Progenitor cell of endocrine pancreas (in vitro differentiated cells): ENCODE measurements at places on chromosomes 7 and 10.

DNA sequence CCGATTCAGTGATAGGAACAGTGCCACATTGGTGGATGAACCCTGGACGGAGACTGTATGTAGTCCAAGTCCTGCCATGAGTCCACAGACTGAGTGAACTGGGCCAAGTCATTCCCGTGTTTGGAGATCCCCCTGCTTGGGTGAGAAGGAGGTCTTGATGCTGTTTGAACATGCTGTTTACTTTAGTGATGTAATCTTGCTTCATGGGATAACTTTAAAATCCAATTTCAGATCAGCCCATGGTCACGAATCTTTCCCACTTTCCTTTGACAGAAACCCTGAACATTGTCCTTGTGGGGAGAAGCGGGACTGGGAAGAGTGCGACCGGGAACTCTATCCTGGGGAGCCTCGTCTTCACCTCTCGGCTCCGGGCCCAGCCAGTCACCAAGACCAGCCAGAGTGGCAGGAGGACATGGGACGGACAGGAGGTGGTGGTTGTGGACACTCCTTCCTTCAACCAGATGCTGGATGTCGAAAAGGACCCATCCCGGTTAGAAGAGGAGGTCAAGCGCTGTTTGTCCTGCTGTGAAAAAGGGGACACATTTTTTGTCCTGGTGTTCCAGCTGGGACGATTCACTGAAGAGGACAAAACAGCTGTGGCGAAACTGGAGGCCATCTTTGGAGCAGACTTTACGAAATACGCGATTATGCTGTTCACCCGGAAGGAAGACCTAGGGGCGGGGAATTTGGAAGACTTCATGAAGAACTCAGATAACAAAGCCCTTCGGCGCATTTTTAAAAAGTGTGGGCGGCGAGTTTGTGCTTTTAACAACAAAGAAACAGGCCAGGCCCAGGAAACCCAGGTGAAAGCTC is 26.6 kb downstream of the GIMAP8 start:
- H3K27me3 ChIP-seq, result peaks cover 7% of the 10 kb centered on the region
- DNase-seq, result no peak
- no peaks in the 10 kb centered on the region for H3K4me1 ChIP-seq
- H3K36me3 ChIP-seq, result no peaks in the 10 kb centered on the region

DNA sequence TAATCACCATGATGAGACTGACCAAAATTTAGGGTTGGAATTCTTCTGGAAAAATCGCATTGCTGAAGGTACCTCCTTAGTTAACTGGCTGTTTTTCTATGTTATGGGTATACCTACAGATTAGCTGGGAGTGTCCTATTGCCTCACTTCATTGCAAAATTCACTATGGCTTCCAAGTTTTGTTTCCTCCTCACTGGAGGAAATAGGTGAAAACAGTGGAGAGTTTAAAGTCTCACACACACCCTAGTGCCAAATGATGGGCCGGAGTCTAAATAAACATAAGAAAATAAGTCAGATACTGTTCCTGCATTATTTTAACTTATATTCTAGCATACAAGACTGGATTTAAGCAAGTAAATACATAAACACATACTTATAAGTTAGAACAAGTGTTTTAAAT is 98.2 kb downstream of the AHR start:
- DNase-seq, result no peak
- peaks cover 8% of the 10 kb centered on the region for H3K36me3 ChIP-seq
- H3K4me3 ChIP-seq, result no peak overlapping the region
- H3K4me1 ChIP-seq, result no peaks in the 10 kb centered on the region
- no peak overlapping the region for H3K27ac ChIP-seq

DNA sequence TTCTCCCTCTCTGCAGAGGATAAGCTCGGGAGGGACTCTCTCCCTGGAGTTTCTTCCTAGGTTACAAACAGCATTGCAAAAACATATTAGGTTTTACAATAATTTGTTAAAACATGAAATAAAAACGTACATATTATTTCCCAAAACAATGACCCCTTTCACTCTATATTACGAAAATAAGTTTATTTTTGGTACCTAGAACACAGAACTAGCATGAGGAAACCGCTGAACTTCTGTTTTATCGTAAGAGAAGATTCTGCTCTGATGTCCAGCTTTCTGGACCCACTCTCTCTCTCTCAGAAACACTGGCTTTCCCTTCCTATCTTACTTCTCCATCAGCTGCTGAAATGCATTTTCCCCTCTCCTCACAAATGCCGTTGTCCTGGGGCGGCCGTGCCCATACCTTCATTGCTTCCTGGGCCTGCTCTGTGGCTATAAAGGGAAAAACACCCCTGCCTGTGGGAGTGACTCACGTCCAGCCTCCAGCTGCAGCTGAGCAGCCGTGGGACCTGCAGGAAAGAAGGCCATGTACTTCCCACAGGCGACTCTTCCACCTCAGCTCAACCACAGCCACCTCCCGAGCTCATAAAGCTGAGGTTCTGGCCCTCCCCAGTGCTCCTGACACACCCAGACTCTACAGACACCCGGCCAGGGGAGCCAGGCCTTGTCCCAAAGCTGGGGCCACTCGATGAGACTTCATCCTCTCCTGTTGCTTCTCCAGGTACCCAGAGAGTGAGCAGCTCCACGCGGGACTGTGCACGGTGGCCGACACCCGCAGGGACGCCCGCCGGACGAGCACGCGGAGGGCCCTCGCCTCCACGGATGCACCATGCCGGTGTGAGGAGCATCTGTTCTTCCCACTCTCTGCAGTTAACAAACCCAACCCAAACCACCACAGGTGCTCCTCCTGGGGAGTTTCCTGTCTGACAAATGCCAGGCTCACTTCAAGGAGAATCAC is 3.1 kb downstream of the GPER1 start:
- DNase-seq, result no peak
- no peak overlapping the region for H3K4me3 ChIP-seq
- H3K27me3 ChIP-seq, result no peaks in the 10 kb centered on the region
- no peak overlapping the region for H3K27ac ChIP-seq
- peaks cover 17% of the 10 kb centered on the region for H3K4me1 ChIP-seq

GRCh38 chr7:36781011-36781738 is 56.9 kb upstream of the AOAH start:
- H3K4me3 ChIP-seq, result no peak overlapping the region
- peaks cover 35% of the 10 kb centered on the region for H3K4me1 ChIP-seq
- no peaks in the 10 kb centered on the region for H3K36me3 ChIP-seq
- no peaks in the 10 kb centered on the region for H3K27me3 ChIP-seq
- DNase-seq, result no peak
- H3K27ac ChIP-seq, result no peak overlapping the region

DNA sequence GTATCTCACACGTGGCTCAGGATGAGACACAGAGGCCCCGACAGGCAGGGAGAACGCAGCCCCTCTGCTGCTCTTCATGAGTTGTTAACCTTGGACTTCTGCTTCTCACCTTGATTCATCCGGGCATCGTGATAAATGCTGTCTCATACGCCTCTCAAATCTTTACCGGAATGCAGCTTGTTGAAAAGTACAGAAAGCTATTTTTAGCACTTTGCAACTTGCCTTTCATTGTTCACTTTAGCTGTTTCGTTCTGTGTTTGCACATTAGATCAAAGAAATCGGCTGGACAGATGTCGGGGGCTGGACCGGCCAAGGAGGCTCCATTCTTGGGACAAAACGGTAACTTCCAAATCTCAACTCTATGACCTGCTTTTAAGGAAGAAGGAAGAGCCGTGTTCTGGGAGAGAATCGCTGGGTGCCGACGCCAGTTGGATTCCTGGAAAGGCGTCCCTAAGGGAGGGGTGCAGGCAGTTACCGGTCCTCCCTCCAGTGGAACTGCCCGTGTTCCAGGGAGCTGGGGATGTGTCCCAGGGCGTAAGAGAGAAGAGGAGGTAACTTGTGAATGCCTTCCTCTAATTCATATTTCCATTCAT is 49.3 kb downstream of the PFKP start:
- H3K4me1 ChIP-seq, result no peaks in the 10 kb centered on the region
- no peak overlapping the region for H3K4me3 ChIP-seq
- H3K27ac ChIP-seq, result no peak overlapping the region
- no peak for DNase-seq
- H3K36me3 ChIP-seq, result no peaks in the 10 kb centered on the region

DNA sequence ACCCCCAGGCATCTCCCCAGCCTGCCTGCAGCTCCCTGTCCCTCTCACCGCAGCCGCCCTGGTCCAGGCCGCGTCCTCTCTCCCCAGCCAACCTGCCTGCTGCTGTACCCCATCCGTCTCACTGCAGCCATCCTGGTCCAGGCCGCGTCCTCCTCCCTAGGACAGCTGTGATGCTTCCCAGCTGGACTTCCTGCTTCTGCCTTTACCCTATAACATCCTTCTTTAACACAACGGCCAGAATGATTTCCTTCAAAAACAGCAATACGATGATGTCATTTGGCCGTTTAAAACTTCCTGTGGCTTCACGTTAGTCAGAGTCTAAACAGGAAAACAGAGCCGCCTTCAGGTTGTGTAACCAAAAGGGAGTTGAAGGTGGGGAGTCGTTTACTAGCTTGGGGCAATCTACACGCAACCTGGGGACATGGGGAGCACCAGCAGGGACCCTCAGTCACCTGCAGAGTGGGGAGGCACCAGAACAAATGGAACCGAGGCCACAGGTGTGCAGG is 32.2 kb upstream of the ZFAND2A start:
- DNase-seq, result no peak
- H3K27ac ChIP-seq, result no peak overlapping the region
- no peaks in the 10 kb centered on the region for H3K4me1 ChIP-seq
- H3K36me3 ChIP-seq, result no peaks in the 10 kb centered on the region
- H3K27me3 ChIP-seq, result peaks cover 52% of the 10 kb centered on the region
- H3K4me3 ChIP-seq, result no peak overlapping the region

GRCh38 chr7:50351267-50351666 is 46.8 kb downstream of the IKZF1 start:
- H3K27me3 ChIP-seq, result peaks cover 3% of the 10 kb centered on the region
- no peaks in the 10 kb centered on the region for H3K4me1 ChIP-seq
- DNase-seq, result no peak
- H3K36me3 ChIP-seq, result no peaks in the 10 kb centered on the region
- H3K27ac ChIP-seq, result no peak overlapping the region

DNA sequence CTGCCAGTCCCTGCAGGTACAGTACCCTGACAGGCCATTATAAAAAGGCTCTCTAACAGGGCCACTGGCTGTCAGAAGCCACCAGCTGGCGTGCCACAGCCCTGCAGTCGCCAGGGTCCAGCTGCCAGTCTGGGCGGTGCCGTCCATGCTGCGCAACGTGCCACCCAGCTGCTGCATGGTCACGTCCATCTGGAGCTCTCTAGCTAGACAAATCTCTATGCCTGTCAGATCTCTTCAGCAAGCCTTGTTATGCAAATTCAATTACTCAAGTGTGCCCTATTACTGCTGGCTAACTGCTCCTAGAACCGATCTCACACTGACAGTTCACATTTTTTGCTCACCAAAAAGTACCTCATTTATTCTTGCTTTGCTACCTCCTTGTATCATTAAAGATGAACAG is 75.9 kb downstream of the HIBADH start:
- no peak overlapping the region for H3K27ac ChIP-seq
- H3K4me3 ChIP-seq, result no peak overlapping the region
- peaks cover 2% of the 10 kb centered on the region for H3K36me3 ChIP-seq

- peaks cover 7% of the 10 kb centered on the region for H3K4me1 ChIP-seq
- peaks cover 2% of the 10 kb centered on the region for H3K36me3 ChIP-seq
- no peaks in the 10 kb centered on the region for H3K27me3 ChIP-seq
- no peak for DNase-seq
- H3K4me3 ChIP-seq, result no peak overlapping the region
Observed at GRCh38 chr7:234708-235553, 42.6 kb downstream of the FAM20C start.

GRCh38 chr10:124033887-124034218 is 59.5 kb downstream of the CHST15 start:
- H3K27me3 ChIP-seq, result no peaks in the 10 kb centered on the region
- H3K36me3 ChIP-seq, result no peaks in the 10 kb centered on the region
- H3K27ac ChIP-seq, result no peak overlapping the region
- peaks cover 20% of the 10 kb centered on the region for H3K4me1 ChIP-seq
- no peak overlapping the region for H3K4me3 ChIP-seq

DNA sequence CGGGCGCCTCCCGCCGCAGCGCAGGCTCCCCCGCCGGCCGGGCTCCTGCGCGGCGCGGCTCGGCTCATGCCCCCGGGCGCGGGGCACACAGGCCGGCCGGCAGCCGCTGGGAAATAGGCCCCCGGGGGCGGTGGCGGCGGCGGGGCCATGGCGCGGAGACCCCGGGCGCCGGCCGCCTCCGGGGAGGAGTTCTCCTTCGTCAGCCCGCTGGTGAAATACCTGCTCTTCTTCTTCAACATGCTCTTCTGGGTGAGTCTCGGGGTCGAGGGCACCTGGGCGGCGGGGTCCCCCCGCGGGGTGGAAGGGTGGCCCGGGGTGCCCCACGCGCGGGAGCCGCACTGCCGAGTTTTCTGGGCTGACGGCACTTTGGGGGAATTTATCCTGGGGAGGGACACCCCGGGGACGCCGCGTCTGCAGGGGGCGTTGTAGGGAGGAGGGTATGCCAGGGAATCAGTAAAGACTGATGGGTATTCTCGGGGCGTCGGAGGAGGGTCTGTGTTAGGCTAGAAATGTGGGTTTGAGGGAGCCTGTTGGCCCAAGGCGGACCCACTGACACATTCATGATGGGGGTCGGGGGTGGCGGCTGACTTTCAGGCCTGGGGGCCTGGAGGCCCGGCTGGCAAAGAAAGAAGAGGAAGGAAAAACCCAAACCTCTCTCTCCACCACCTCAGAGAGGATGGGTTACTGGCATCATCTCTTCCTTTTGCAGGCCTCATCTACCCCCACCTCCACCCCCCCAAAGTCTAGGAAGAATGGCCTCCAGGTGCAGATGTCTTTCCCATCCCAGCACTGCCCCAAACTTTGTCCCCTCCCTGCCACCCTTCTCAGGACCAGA is 544 bp downstream of the TSPAN33 start:
- DNase-seq, result no peak
- H3K27ac ChIP-seq, result no peak overlapping the region
- no peaks in the 10 kb centered on the region for H3K36me3 ChIP-seq
- H3K27me3 ChIP-seq, result peaks cover 41% of the 10 kb centered on the region
- H3K4me3 ChIP-seq, result peak overlapping the region; percentile 75

GRCh38 chr7:156765901-156766656 is 125.5 kb downstream of the RNF32 start:
- no peak for DNase-seq
- H3K36me3 ChIP-seq, result peaks cover 6% of the 10 kb centered on the region
- H3K4me3 ChIP-seq, result no peak overlapping the region
- H3K4me1 ChIP-seq, result peaks cover 11% of the 10 kb centered on the region
- H3K27me3 ChIP-seq, result no peaks in the 10 kb centered on the region

- H3K36me3 ChIP-seq, result no peaks in the 10 kb centered on the region
- no peaks in the 10 kb centered on the region for H3K27me3 ChIP-seq
- H3K4me3 ChIP-seq, result peak overlapping the region; percentile 29
- H3K27ac ChIP-seq, result peak overlapping the region; percentile 88
Observed at GRCh38 chr7:26101361-26102151, 50.4 kb upstream of the NFE2L3 start.
